NCI-H2107 (cell line): ENCODE measurements at places on chromosomes 2 and 18.

DNA sequence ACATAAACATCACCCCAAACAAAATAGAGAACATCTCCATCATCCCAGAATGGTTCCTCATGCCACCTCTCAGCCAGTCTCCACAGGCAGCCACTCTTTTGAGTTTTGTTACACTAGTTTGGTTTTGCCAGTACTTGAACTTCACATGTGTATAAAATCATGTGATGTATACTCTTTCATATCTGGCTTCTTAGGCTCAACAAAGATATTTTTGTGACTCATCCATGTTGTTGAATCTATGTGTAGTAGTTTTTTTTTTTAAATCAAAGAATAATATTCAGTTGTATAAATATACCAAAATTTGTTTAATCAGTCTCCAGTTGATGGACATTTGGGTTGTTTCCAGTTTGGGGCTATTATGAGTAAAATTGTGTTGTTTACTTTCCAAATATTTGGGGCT is 75.9 kb downstream of the PMS1 start:
- DNase-seq: no peak

GRCh38 chr2:208031608-208032019 is 6.3 kb upstream of the PLEKHM3 start:
- no peak for DNase-seq

DNA sequence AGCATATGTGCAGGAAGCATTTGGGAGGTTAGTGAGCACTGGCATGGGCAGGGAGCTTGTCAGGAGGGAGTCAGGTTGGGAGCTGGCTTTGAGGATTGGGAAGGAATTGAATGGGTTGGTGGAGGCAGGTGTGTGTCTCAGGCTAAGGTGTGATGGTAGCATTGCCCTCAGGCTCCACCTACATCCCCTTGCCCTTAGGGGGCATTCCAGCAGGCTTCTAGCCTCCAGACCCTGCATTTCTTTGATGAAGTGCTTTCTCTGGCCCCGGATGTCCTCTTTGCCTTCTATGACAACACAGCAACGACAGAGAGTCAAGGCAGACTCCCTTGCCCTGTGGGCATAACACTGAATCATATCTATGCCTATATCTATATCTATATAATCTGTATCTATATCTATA is 13.5 kb downstream of the RHBDD1 start:
- DNase-seq: no peak

DNA sequence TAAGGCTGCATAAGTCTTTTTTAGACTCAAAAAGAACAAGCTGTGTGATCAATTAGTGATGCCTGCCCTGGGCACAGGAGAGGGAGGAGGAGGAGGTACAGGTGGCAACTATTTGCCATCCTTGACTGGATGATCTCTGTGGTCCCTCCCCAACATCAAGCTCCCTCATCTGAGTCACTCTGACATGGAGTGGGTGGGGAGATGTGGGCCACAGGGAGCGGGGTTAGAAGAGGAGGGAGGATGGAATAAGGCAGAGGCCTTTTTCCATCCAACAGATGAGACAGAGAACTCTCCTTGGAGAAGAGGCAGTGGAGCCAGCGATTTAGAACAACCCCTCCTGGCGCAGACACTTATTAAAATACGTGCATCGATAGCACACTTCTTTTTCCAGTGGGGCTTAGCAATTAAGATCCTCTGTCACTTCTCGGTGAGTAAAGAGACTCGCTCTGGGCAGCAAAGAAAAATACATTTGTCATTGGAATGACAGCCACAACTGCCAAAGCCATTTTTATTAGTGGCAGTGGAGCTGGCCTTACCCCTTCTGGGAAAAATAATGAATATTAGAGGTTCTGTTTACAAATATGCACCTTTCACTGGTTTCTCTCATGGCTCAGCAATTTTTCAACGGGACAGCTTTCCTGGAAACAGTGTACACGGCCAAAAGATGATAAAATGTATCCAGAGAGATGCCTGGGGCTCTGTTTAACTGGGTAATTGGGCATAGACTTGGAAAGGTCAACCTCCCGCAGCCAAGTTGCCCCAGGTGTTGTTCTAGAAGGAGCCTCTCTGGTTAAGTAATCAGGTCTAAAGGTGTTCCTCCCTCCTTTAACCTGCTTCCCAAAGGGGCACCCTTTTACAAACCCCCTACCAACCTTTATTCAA is 238.4 kb upstream of the CXCR4 start:
- DNase-seq: no peak

- no peak for DNase-seq
Observed at GRCh38 chr2:232363784-232364615, 14.6 kb upstream of the ALPP start.

GRCh38 chr2:132901661-132902060 is 231.7 kb upstream of the LYPD1 start:
- DNase-seq: no peak

GRCh38 chr2:119820275-119820674 is 60.6 kb downstream of the PTPN4 start:
- DNase-seq: no peak

- DNase-seq: no peak
Observed at GRCh38 chr2:144261336-144261735, 258.6 kb downstream of the ZEB2 start.

DNA sequence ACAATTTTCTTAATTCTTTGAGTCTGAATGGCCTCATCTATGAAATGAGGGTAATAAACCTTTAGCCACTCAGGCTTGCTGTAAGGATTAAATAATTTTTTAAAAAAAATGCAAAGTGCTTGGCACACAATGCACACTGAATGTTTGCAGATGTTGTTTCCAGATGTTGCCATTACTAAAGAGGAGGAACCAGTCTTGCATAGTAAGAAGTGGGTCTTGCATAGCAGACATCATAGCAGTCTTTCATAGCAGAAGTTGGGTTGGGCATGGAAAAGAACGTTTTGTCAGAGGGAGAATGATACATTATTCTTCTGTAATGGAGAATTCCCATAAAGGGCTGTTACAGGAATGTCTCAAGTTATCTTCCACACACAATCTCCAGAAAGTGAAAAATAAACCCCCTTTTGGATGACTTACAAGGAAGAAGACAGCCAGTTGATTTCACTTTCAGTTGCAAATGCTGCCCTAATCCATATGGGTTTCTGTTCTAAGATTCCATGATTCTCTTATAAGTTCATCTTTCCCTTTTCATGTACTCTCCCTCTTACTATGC is 327.7 kb downstream of the SUCLG1 start:
- no peak for DNase-seq

GRCh38 chr2:145715601-145716000 is 1195.7 kb upstream of the ZEB2 start:
- DNase-seq: no peak

- DNase-seq: no peak
Observed at GRCh38 chr2:56250153-56250729, 66.5 kb downstream of the CCDC85A start.

- DNase-seq: no peak
Observed at GRCh38 chr2:67600222-67600871, 203.2 kb downstream of the ETAA1 start.

DNA sequence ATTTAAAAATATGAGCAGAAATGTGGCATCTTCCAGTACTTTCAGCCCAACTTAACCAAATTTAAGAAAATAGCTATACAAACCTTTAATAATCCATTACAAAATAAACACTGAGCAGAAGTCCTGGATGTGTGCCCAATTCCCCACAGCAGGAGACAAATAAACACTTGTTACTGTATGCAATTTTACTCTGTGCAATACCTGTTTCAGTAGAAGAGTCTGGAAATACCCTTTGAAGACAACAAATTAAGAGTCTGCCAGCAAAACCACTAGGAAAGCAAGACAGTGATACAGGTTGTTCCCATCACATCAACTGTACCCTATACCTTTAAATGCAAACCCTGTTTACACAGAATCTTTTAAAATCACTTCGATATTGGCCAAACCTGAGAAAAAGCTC is 41.4 kb upstream of the RNU4ATAC start:
- DNase-seq: peak; percentile 47

DNA sequence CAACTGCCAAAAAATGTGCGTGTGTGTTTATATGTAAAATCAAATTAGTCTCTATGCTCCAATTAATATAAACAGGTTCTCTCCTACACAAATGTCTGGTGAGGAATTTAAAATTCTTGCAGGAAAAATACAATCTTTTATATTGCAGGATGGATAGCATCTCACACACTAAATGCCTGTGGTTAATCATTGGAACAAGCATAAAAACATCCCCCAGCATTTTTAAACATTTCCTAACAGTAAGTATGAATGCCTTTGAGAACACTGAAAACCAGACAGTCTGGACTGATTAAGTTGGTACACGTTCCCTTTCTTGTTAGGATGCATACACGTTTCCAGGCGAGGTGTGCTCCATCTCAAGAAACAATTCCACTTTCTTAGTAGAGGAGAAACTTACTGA is 29.9 kb upstream of the PDE1A start:
- DNase-seq: no peak
